Stimulated activated CD4-positive, alpha-beta T cell treated with anti-CD3 and anti-CD28 coated beads, Interleukin-15, amount 100 ng/mL, for 1 hour (primary cell): ENCODE measurements at places on chromosomes 3 and 15.

GRCh38 chr15:36506733-36507356 lies 72.6 kb upstream of the CDIN1 start:
- no peak for DNase-seq

GRCh38 chr3:51998774-51999173 lies 3.1 kb upstream of the RPL29 start:
- no peak for DNase-seq

- no peak for DNase-seq
Measured at GRCh38 chr3:188282871-188283270, 128.9 kb downstream of the LPP start.

- DNase-seq = no peak
Measured at GRCh38 chr3:122063908-122064307, 8.7 kb downstream of the CD86 start.

DNA sequence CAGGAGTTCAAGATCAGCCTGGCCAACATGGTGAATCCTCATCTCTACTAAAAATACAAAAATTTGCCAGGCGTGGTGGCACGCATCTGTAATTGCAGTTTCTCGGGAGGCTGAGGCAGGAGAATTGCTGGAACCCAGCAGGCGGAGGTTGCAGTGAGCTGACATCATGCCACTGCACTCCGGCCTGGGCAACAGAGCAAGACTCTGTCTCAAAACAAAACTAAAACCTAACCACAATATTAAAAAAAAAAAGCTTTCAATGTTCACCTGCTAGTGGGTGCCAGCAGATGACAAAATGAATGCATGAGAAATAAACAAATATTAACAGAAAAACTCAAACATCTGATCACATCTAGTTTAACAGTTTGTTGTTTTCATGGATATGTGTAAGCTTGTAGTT lies 9.0 kb downstream of the SLC24A1 start:
- DNase-seq = no peak

GRCh38 chr3:11465744-11466616 lies 177.7 kb downstream of the VGLL4 start:
- DNase-seq = no peak

DNA sequence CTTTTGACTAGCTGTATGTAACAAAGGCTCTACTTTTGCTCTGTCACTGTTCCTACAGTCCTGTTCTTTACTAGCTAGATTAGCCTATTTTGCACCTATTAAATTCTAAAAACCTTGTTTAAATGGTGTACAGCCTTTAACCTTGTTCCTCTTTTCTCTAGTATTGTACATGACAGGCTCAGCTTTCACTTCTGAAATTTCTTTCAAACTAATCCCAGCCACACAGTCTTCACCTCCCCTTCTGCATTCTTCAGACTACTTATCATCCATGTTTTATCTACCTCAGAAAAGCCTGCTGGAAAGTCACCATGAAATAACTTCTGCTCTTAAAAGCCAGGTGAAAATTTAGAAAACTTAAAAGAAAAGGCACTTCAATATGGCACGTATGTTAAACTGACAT lies 122.4 kb downstream of the NECTIN3 start:
- no peak for DNase-seq
